Omental fat pad (tissue), 4 donors: ENCODE measurements at places on chromosomes 4 and X. TPM values are rescaled to one million over a fixed set of nuclear protein-coding genes. Genes with fewer than 3 reads are reported as not detected.

FGD1 gene
- 2.0 TPM for total RNA-seq

GRCh38 chrX:109270580-109271484, 211.1 kb downstream of the GUCY2F start:
- DNase-seq, result no peak

DNA sequence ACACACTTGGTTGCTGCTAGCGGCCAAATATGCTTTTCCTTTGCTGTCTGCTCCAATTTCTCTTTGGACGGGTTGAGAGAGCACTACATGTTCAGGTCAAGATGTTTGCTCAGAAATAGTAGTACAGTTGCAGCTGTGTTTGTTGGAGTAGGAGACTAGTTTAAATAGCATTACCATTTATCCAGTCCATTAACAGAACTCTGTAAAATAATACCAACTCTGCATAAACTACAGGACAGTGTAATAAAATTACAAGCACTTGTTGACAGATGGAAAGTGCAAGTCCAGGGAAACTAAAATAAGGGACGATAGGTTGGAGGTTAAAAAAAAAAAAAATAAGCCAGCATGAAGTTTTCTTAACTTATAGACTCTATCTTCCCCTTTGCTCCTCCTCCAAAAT, 20.2 kb downstream of the SLIT2 start:
- no peak for DNase-seq

DNA sequence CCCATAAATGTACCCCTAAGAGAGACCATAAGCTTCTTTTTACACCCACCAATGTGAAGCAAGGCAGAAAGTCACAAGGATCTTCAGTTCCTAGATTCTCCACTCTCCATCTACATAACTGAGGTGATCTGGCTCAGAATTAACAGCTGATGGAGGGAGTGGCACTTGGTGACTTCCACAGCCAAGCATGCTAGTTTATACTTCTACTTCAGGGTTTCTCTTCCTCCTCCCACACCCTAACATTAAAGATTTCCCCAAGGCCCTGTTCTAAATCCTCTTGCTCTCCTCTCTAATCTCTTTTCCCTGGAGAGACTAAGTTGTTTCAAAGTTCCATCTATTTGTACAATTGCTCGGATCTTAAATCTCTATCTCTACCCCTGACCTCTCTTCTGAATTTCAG, 81.1 kb downstream of the MBNL3 start:
- no peak for DNase-seq
